Activated CD8-positive, alpha-beta T cell treated with anti-CD3 and anti-CD28 coated beads for 36 hours (primary cell): ENCODE measurements at places on chromosomes 7 and 10. TPM values are rescaled to one million over a fixed set of nuclear protein-coding genes. Genes with fewer than 3 reads are reported as not detected.
A peak's percentile ranks its signal among the peaks of the same experiment; 100 is the strongest.

DNA sequence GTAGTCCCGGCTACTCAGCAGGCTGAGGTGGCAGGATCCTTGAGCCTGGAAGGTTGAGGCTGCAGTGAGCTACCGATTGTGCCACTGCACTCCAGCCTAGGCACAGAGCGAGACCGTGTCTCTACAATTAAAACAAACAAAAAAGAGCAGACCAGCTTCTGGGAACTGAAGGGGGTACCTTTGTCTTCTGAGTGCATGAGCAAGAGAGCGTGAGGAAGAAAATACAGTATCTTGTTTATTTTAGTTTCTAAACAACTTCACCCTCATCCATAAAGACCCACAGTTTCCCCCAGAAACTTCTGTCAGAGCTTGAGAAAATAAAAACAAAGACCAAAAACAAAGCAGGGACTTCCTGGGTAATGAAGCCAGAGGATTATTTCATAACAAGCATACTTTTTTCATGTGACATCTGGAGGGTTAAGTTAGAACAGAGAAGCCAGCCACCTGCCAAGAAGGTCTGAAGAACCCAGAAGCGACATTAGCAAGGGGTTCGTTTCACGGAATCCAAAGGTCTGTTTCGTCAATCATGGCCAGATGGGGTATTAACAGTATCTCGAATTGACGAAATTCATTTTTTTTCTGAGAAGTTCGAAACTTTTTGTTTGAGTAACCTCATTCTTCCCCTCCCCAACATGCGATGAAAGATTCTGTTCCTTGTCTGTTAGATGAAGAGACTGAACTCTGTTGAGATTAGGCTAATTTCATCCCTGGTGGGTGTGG is 10.2 kb upstream of the IL2RA start:
- DNase-seq, result peak; percentile 76
- H3K4me3 ChIP-seq, result peak overlapping the region; percentile 54
- peaks cover 11% of the 10 kb centered on the region for H3K36me3 ChIP-seq
- peak overlapping the region; percentile 97 for H3K27ac ChIP-seq

DNA sequence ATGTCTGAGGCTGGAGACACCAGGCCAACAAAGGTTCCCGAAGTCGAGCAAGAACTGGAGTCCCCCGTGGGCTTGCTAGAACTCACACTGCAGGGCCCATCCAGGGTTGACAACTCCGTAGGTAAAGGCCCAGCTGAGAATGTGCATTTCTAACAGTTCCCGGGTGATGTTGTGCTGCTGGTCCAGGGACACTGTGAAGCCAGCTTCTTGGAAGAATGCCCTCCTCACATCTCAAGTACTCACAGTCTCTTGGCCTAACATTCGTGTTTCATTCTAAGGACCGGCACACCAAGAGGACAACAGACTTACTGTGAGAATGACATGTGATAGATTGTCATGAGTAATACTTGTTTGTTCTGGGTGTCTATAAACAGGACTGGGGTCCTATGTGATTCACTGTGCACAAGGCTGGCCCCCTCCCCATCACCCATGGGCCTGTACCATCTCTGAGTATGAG is 682.3 kb upstream of the IGFBP3 start:
- no peak overlapping the region for H3K4me3 ChIP-seq
- H3K36me3 ChIP-seq, result no peaks in the 10 kb centered on the region
- H3K4me1 ChIP-seq, result no peaks in the 10 kb centered on the region
- no peaks in the 10 kb centered on the region for H3K27me3 ChIP-seq

DNA sequence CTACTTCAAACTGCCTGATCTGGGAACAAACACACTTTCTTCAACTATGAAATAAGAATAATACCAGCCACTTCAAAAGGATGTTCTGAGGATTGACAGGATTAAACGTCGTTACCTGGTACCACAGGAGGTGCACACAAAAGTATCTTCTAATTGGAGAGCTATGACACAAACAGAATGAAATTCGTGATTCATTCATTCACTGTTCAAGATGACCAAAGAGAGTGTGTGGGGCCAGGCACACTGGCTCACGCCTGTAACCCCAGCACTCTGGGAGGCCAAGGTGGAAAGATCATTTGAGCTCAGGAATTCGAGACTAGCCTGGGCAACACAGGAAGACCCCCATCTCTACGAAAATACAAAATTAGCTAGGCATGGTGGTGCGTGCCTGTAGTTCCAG is 50.9 kb downstream of the SFMBT2 start:
- H3K36me3 ChIP-seq, result peaks cover 76% of the 10 kb centered on the region
- no peak overlapping the region for H3K27ac ChIP-seq
- H3K4me1 ChIP-seq, result peaks cover 25% of the 10 kb centered on the region

DNA sequence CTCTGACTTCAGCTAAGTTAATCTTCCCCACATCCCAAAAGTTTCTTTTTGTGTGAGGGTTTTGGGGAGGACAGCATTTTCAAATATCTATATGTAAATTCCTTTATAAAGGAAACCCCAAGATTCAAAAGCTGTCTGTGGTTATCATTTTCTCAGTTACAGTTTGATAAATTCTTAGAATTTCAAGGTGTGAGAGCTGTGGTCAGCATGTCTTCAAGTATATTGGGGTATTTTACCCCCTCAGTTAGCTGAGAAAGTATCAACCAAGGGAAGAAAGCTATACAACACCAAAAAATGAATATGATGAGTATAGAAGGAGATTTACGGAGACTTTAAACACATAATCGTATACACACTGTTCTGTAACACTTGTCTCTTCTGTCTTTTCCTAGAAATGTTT is 109.2 kb downstream of the SND1 start:
- DNase-seq, result no peak
- peaks cover 32% of the 10 kb centered on the region for H3K36me3 ChIP-seq
- peak overlapping the region; percentile 18 for H3K27ac ChIP-seq
- no peak overlapping the region for H3K4me3 ChIP-seq
- no peaks in the 10 kb centered on the region for H3K27me3 ChIP-seq

GRCh38 chr7:20365486-20365885 is 34.8 kb downstream of the ITGB8 start:
- no peak for DNase-seq
- no peak overlapping the region for H3K4me3 ChIP-seq
- no peaks in the 10 kb centered on the region for H3K36me3 ChIP-seq
- H3K4me1 ChIP-seq, result no peaks in the 10 kb centered on the region

- DNase-seq, result no peak
- H3K27me3 ChIP-seq, result no peaks in the 10 kb centered on the region
- no peak overlapping the region for H3K4me3 ChIP-seq
- H3K36me3 ChIP-seq, result no peaks in the 10 kb centered on the region
- no peaks in the 10 kb centered on the region for H3K4me1 ChIP-seq
These were observed 39.3 kb upstream of the NEBL start for GRCh38 chr10:20936396-20936795.

The VAX1 gene
- not detected for total RNA-seq

The PTTG1IP2 gene
- not detected for total RNA-seq

The CUL2 gene
- 40.2 TPM for total RNA-seq
